CD4-positive, alpha-beta T cell treated with Interleukin-21 for 1 hour (primary cell): ENCODE measurements at places on chromosomes 12 and 14.

DNA sequence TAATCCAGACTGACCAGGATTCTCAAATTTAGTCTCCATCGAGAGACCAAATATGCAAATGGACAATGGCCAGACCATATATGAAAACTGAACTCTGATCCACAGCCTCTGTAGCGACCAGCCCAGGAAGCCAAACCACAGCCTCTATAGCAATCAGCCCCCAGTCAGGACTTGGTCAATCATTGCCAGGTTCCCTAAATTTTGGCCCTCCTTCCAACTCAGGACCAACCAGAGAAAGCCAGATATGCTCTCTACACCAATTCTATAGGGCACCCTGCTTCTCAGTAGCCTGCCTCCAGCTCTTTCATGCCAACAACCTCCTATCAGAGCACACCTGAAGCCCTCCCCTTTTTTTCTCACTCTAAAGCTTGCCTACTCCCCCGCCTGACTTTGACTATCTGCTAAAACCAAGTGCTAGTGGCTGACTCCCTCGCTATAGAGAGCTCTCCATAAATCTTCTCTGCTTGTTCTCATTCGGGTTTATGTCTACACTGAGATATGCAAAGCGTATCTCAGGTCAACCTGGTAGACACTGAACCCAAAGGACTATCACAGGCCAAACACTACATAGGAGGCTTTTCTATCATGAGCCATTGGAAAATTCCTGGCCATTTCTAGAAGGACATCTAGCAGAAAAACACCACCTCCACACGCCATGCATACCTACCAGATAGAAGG lies 110.5 kb upstream of the FUT8 start:
- no peak for DNase-seq

DNA sequence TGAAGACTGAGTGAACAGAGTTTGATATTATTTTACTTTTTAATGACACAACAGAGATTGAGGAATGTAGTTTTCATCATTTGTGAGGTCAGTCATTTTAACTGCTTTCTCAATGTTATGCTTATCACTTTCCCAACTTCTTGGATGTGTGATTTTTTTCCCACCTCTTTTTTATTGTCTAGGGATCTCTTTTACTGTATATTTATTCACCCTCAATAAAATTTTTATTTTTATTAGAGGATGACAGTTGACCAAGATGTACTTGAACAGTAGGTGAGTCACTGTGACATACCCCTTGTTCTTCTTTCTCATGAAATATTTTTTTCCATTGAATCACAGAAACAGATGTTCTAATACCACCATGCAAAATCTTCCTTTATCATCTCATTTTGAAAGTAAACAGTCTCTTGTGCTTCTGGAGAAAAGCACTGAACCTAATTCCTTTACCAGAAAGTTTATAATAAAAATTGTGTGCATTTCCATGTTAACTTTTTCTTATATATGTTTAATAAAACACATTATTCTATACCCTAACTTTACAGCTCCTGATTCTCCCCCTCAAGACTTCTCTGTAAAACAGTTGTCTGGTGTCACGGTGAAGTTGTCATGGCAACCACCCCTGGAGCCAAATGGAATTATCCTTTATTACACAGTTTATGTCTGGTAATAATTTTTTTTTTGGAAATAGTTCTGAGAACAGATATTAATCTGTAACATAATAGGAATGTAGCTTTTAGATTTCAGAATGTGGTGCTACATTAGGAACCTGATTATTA lies 65.9 kb downstream of the PTPRQ start:
- no peak for DNase-seq

DNA sequence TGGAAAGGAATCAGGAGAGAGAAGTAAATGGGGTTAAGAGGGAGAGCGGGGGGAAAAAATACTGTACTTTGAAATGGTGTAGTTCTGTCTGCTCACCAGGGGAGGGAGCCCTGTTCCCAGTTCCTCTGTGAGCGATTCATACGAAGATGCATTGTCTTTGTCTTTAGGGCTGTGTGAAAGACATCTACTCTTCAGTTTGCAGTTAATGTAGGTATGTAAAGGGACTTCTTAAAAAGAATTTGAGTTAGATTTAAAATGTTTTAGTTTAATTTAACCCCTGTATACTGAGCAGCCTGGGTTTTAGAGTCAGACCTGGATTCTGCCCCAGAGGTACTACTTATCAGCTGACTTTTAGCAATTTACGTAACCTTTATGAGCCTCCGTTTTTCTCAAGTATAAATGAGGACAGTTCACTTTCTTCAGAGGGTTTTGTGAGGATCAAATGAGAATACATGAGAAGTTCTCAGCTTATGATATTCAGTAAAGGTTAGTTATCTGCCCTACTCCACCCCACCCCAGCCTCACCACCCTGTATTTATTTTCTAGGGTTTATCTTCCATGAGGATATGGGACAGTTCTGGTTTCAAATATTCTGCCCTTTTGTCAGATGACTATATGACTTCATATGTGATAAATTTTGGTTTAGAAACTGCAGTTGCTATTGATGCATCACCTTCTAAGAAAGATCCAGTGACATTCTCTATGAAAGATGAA lies 82.5 kb upstream of the EVL start:
- peak; percentile 78 for DNase-seq

- DNase-seq, result no peak
Measured at GRCh38 chr14:27184427-27184826, 586.6 kb upstream of the NOVA1 start.

- no peak for DNase-seq
Measured at GRCh38 chr12:15794196-15794595, 5.0 kb upstream of the EPS8 start.

GRCh38 chr12:68285541-68285940 lies 32.1 kb upstream of the IL22 start:
- no peak for DNase-seq

DNA sequence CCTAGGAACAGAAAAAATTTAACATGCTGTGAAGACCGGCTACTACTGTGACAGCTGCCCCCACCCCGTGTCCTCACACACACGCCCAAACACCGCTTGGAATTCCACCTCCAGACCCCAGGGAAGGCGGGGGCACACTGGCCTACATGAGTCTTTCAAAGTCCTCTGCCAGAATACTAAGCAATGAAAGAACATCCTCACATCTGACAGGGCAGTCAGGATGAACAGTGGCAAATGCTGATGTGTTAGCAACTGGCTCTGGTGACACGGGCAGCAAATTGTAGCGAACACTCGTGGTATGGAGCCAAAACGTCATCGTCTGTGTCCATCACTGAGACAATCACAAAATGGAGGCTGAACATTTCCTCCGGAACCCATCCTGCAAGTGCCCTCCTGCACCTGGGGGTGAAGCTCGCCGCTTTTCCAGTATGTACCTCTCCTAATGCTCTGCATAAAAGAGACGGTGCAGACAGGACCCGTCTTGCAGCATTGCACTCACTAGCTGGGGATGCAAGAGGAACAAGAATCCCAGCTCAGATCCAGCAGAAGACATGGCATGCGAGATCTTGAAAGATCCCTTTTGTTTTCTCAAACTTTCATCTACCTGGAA lies 94.8 kb downstream of the BCL11B start:
- DNase-seq, result no peak

DNA sequence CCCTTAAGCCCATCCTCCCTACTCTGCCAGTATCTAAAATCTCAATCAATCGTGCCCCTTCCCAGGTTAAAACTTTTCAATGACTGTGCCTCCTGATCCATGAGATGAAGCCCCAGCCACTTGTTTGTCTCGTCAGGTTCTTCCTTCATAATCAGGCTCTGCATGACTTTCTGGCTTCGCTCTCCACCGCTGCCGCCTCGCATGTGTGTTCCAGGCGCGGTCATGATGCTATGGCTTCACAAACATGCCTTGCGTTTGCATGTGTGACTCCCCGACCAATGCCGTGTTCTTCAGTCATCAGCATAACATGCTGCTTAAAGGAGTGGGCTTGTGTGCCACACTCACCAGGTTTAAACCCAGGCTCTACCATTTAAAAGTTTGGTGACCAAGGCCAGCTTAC lies 5.0 kb upstream of the C1RL start:
- DNase-seq, result no peak

DNA sequence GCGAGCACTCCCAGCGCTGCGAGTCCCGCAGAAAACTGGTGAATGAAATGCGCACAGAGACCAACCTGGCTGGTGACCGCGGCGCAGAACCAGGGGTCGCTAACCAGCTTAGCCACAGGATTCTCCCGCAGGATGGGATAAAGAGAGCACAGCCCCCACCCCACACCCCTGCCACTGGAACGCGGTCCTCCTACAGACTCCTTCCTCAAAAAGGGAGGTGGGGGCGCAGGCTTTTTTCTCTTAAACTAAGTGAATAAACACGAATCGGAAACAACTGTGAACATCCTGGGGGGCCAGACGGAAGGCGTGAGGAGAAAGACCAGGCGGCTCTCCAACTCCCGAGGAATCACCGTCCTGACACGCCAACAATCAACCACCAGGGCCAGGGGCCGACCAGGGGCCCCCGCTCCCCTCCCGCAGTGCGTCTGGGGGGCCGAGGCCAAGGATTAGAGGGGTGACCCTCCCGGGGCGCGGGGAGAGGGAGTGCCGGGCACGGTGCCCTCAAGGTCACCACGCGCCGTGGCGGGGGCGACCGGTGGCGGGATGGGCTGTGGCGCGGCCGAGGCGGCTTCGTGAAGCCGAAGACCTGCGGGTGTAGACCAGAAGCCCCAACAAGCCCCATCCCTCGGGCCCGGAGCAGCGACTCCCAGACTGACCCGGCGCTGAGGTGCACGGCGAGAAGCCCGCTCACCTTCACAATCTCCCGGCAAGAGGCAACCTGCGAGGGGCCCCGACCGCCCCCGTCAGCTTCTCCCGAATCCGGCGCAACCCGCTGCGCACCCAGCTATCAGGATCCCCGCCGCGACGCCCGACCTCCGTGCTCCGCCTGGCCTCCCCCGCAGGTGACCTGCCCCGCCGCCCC lies 704 bp downstream of the ATP2B1 start:
- peak; percentile 41 for DNase-seq
